Activated CD4-positive, alpha-beta T cell treated with anti-CD3 and anti-CD28 coated beads, Interleukin-2, amount 50 U/mL, for 1 hour (primary cell): ENCODE measurements at places on chromosomes 3 and 15.

- no peak for DNase-seq
Observed at GRCh38 chr3:89300981-89301380, 193.6 kb downstream of the EPHA3 start.

GRCh38 chr15:67019884-67020520 lies 45.4 kb upstream of the SMAD3 start:
- DNase-seq: no peak

DNA sequence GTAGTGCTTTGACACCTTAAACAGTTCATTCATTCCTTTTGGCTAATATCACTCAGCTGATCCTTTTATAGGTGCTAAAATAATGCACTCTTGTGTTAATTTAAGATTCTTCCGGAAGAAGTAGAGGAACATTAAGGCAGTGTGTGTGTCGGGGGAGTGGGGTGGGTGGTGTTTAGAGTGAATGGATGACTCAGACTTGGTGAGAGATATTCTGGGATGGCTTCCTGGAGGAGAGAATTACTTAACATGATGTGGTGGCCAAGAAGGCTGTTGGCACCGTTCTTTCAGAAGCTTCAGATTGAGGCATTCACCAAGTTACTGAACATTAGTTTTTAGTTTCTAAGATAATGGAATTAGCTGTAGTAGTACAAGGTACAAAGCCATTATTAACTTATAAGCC lies 125.6 kb upstream of the ROPN1 start:
- no peak for DNase-seq

DNA sequence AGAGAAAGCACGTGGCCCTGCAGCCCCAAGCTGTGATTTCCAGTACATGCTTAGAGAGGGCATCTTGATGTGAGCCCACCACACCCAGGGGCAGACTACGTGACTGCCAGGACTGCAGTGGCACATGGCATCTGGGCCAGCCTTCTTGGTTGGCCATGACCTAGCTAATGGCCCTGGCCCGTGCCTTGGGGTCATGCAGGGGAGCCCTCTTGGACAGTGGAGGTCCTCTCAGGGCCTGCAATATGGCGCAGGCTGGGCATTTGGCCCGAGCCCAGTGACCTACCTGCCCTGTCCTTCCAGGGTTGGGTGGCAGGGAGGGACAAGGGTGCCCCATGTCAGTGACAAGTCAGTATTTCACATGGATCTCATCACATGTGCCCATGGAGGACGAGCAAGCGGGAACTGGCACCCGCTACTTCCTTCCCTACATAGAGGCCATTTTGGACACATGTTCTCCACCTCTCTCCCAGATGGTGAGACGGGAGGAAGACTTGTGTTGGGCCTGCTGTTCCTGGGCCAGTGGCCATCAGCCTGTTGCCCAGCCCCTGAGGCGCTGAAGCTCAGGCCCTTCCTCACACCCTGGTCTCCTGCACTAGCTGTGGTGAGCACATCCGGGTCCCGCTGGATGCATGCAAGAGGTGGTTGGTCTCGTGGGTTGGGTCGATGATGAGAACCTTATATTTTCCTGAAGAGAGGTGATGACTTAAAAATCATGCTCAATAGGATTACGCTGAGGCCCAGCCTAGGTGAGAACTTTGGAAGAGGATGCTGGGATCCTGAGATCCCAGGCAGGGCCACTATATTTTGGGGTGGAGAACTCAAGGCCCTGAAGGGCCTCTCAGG lies 195.6 kb downstream of the UBE3A start:
- no peak for DNase-seq

- DNase-seq: no peak
Observed at GRCh38 chr3:140276703-140277102, 341.7 kb downstream of the CLSTN2 start.

- DNase-seq: no peak
Observed at GRCh38 chr3:122739172-122739571, 54.5 kb downstream of the HSPBAP1 start.
